ENCODE measurements at places on chromosomes 6 and 20.

DNA sequence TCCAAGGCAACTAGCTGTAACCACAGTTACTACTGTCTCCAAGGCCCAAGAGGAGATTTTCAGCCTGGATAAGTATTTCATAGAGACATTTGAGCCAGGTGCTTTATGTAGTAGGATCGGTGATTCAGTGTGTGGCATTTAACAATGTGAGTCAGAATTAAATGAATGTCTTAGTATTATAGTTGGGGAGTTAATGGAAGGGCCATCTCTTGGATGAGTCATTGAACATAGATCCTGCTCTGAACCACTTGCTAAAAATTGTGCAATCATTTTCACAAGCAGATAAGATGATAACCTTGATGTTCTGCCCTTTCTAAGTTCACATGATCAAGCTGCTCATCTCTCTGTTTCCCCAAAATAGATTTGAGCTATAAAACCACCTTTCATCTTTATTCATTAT is 668.9 kb upstream of the CITED2 start:
- no peak for DNase-seq

DNA sequence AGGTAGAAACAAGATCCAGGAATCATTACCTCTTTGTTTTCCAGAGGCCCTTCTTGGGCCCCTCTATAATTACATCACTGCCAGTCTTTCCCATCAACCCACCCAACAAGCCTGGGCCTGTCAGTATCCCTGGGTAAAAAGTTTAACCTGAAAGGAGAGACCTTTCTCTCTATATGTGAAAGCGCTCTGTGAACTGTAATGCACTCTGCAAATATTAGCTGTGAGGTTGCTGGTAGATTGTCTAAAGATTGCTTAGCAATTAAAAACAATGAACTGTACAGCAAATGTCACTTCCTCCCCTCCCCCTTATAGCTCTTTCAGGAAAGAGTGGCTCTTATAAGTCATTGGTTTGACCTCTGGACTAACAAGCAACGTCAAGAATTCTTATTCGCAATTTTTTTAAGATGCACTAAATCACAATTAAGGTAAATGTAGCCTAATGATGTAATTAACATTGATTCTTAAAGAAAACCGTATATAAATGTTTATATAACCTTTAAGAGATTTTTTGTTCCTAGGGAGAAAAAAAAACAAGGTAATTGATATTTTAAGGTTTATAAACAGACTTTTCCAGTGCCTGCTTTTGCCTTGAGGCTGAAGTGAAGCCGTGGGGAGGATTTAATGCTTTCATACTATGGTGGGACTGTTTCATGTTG is 18.4 kb downstream of the ECT2L start:
- DNase-seq: no peak

DNA sequence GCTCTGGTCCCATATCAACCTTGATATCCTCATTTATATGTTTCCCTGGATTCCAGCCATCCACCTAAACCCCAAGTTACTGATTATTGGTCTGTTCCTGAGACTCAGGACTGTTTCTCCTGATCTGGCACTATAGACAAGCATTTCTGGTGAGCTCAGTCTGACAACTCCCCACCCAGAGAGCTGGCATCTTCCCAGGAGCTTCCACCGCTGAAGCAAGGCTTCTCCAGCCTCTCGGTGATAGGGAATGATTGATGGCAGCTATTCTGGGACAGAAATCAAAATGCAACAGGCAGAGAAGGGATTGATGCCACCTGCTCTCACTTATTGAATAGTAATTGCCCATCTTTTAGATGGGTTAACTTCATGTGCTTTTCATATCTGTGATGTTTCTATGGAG is 169.7 kb upstream of the GGTLC1 start:
- DNase-seq: no peak

GRCh38 chr20:17605131-17605660 is 35.3 kb downstream of the DSTN start:
- DNase-seq: no peak

- DNase-seq: no peak
Observed at GRCh38 chr6:149907317-149907716, 9.4 kb upstream of the RAET1E start.

GRCh38 chr6:118697554-118697953 is 46.2 kb upstream of the CEP85L start:
- DNase-seq: no peak

- DNase-seq: peak; percentile 27
Observed at GRCh38 chr6:15247500-15248450, 1.9 kb downstream of the JARID2 start.

DNA sequence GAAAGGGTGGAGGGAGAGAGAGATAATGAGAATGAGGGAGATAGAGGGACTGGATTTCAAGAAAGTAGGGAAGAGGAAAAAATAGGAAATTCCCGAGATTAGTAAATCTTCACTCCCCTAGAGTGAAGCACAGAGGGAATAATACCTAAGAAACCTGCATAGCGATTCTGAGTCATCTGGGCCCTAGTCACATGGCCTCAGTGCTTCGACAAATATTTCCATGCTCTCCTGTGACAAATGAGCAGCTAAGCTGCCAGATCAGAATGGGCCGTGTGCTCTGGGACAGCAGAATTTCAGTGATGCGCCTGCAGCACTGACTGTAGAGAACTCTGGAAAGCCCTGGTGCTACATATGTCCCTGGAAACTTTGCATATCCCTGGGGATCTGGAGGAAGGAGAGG is 48.6 kb upstream of the GRIK2 start:
- no peak for DNase-seq

GRCh38 chr20:325889-326644 is 715 bp downstream of the SOX12 start:
- DNase-seq: no peak

GRCh38 chr6:105515054-105515453 is 112.2 kb upstream of the PREP start:
- DNase-seq: no peak

DNA sequence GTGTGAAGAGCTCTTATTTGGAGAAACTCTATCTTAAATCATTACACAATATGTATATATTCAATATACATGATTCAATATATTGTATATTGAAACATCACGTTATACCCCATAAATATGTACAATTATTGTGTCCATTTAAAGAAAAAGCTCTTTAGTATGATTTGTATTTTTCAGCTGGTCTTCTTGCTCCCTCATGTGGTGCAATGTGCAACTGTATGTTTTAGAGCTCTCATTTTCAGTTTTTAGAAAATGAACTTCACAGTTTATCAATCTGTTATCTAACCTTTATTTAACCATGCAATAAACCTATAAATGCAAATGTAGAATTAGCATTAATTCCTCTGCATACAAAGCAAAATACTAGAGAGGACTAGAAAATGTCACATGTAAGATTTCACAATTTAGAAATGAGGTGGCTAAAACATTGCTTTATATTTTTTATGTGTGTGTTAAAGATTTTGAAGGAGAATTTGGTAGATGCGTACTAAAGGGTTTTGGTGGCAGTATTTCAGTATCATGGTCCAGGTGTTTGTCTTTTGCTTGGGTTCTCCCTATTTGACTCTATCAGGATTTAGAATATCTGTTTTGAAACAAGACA is 167.1 kb downstream of the PHF3 start:
- no peak for DNase-seq

- no peak for DNase-seq
Observed at GRCh38 chr6:157911786-157912185, 69.9 kb upstream of the SYNJ2 start.

GRCh38 chr6:141598487-141598886 is 534.2 kb upstream of the GJE1 start:
- DNase-seq: no peak

DNA sequence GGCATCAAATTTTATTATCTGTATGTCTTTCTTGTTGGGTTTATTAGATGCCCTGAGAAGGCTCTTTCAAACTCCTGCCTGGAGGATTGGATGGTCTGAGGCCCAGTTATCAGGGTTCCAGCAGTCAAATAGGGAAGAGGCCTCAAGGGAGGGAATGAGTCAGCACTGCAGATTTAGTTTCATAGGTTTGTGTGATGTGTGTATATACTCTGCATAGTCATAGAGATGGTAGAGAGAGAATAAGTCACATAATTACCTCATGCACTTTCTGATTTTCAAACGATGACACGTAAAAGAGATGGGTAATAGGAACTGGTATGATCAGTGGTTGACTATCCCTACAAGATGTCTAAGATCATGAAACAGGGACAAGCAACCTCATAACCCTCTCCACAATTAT is 82.1 kb downstream of the ADAT2 start:
- no peak for DNase-seq

DNA sequence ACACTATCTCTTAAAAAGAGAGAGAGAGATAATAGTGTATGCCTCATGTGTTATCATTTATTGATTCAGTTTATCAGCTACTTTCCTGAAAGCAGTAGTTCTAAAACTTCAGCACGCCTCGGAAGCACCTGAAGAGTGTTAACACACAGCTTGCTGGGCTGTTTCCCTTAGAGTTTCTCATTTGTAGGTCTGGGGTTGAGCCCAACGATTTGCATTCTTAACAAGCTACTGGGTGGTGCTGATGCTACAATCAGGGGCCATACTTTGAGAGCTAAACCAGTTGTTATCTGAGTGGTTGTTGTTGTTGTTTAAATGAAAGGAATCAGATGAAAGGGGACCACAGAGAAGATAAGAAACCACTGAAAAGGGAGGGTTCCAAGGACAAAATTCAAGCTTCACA is 32.6 kb downstream of the SIM1 start:
- DNase-seq: no peak

- DNase-seq: no peak
Observed at GRCh38 chr6:136370988-136371728, 81.5 kb upstream of the BCLAF1 start.

GRCh38 chr6:12421596-12421995 is 131.4 kb downstream of the EDN1 start:
- no peak for DNase-seq

DNA sequence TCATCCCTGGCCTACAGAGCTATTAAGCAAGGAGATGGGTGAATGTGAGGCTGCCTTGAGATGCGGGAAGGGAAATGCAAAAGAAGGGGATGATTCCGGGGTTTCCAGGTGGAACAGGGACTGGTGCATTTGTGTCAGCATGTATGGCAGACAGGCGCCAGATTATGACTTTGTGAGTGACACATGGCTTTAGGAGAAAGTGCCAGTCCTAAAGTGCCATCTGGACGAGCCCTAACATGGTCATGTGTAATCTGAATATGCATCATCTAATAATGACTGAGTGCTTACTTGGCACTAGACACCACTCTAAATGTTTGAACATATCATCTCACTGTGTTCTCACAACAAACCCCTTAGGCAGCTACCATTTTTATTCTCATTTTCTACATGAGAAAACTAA is 195.0 kb upstream of the TSHZ2 start:
- no peak for DNase-seq

GRCh38 chr6:35810971-35811698 is 6.0 kb downstream of the LHFPL5 start:
- DNase-seq: no peak

GRCh38 chr20:5974531-5974930 is 24.1 kb downstream of the MCM8 start:
- no peak for DNase-seq

GRCh38 chr20:11274141-11274594 is 600.4 kb upstream of the JAG1 start:
- no peak for DNase-seq

DNA sequence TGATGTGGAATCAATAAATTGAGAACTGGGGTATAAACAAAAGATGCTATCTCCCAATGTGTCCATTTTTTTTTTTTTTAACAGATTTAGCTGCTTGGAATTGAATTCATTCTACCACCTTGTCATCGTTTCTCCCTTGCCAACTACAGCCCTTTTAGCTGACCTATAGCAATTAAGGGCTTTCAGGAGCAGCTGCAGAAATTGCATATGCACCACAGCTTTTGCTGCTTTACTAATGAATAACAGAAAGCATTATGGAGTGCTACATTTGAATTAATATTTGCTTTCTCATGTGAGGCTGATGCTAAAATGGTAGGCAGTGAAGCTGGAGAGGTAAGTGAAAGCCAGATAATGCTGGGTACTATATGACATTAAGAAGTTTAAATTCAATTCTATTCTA is 5.7 kb downstream of the SESN1 start:
- no peak for DNase-seq

- DNase-seq: no peak
Observed at GRCh38 chr6:57177545-57178265, 5.6 kb downstream of the BAG2 start.

GRCh38 chr6:28563430-28564095 is 37.9 kb downstream of the GPX5 start:
- no peak for DNase-seq

- DNase-seq: no peak
Observed at GRCh38 chr6:81984599-81984998, 232.1 kb upstream of the TENT5A start.

- DNase-seq: no peak
Observed at GRCh38 chr20:51004305-51004727, 18.6 kb downstream of the KCNG1 start.

- no peak for DNase-seq
Observed at GRCh38 chr6:27672113-27672799, 199.4 kb upstream of the ZNF184 start.

DNA sequence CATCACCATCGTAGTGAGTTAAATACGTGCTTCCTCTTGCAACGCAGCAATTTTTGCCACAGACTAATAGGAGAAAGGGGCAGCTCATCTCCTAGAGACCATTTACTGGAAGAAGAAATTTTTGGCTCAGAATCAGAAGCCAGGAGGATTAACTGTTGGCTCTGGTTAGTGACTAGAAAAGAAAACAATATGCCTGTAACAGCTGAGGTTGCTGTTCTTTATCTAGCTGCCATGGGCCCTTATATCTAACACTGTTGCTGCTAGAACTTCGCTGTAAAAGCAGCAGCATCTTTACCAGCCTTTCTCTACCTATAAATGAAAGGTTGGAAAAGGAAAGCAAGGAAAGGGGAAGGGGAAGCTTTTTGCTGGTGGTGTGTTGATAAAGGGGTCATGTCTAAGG is 65.9 kb downstream of the FAM135A start:
- no peak for DNase-seq

DNA sequence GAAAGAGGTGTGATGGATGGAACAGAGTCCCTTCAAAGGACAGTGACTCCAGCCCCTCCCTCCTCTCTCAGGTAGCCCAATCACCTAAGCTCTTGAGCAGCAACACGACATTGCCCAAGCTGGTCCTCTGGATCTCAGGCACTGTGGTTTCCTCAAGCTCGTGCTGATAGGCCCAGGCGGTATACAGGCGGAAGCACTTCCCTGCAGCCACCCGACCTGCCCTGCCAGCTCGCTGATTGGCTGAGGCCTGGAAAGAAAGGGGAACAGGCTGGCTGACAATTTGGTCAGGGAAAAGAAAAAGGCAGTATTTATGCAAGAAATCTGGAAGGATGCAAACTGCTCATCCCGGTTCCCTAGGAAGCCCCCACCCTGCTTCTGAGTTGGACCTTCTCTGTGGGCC is 9.6 kb downstream of the C6orf136 start:
- DNase-seq: no peak

GRCh38 chr20:58471193-58472164 is 43.7 kb downstream of the APCDD1L start:
- DNase-seq: no peak

GRCh38 chr20:15487030-15487429 is 1086.2 kb downstream of the KIF16B start:
- no peak for DNase-seq

DNA sequence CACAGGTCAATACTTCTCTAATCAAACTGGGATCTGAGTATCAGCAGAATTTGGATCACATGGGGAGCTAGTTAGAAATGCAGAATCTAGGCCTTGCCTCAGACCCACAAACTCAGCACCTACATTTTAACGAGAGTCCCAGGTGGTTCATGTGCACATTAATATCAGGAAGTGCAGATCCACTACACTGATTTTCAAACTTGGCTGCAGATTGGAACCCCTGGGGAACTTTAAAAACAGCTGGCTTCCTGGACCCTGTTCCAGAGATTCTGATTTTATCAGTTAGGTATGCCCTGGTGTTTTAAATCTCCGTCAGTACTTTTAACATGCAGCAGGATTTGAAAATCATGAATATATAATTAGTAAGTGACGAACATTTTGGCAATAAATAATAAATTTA is 1.9 kb upstream of the CST8 start:
- DNase-seq: no peak

All from stimulated activated CD4-positive, alpha-beta T cell treated with anti-CD3 and anti-CD28 coated beads, Interleukin-1b, Interleukin-23, amount 100 ng/mL, for 1 hour (primary cell).